ENCODE measurements at places on chromosomes 11 and 22.

DNA sequence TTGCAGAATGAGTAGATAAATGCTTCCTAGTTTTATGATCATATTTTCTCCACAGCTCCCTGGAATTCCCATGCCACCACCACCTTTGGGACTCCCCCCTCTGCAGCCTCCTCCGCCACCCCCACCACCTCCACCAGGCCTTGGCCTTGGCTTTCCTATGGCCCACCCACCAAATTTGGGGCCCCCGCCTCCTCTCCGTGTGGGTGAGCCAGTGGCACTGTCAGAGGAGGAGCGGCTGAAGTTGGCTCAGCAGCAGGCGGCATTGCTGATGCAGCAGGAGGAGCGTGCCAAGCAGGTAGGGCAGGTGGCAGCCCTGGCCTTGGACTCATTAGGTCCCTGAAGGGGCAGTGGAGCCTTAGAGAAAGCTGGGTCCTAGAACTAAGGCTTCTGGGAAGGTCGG is 2.9 kb downstream of the SF3B2 start:
- no peaks in the 10 kb centered on the region for H3K27me3 ChIP-seq
- H3K36me3 ChIP-seq: peaks cover 72% of the 10 kb centered on the region
- no peak overlapping the region for H3K4me3 ChIP-seq
- H3K4me1 ChIP-seq: peaks cover 3% of the 10 kb centered on the region
- H3K27ac ChIP-seq: no peak overlapping the region

DNA sequence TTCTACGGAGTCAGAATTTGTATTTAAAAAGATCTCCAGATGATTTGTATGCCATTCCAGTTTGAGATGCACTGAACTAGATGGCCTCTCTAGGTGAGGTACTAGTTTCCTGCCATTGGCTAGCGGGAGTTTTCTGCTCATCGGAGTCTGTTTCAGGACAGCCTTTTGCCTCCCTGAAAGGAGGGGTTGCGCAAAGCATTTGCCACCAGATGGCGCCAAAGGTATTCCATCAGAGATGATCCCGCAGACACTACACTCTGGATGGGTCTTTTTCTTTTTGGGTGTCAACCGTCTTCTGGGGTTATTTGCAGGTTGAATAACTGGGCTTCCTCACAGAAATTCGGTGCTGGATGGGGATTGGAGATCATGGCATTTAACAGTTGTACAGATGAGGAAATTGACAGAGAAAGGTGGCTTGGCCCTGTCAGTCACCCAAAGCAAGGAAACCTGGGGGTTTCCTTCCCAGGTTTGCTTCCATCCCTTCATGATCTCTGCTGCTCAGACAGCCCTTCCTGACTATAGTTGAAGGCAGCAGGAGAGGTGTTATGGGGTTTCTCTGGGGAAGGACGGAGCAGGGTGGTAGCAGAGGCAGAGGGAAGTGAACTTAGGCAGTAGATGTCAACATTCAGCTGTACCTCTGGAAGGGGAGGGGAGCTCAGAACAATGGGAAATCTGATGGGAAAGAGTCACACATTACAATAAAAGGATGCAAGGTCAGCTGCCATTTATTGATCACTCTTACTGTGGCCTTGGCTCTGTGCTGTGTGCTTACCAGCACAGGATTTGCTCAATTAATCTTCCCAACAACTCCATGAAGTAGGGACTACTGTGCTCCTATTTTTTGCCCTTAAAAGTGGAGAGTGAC is 81.6 kb downstream of the CCDC81 start:
- DNase-seq: peak; percentile 87
- no peaks in the 10 kb centered on the region for H3K27me3 ChIP-seq
- H3K27ac ChIP-seq: no peak overlapping the region
- no peaks in the 10 kb centered on the region for H3K4me1 ChIP-seq
- H3K4me3 ChIP-seq: no peak overlapping the region

DNA sequence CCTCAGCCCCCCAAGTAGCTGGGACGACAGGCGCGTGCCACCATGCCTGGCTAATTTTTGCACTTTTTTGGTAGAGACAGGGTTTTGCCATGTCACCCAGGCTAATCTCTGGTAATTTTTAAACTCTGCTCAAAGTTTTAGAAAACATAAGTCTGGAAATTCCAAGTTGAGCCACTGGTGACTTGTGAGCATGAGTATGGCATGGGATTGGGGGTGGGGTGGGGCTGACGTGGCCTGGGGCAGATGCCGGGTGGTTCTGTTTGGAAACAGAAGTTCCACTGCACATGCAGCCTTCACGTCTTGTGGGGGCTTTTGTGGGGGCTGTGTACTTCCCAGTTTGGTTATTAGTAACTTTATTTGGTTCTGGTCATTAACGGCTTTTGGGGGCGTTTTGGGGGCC is 67.3 kb downstream of the PTPRJ start:
- H3K27ac ChIP-seq: no peak overlapping the region
- no peaks in the 10 kb centered on the region for H3K27me3 ChIP-seq
- no peak overlapping the region for H3K4me3 ChIP-seq
- H3K36me3 ChIP-seq: no peaks in the 10 kb centered on the region

DNA sequence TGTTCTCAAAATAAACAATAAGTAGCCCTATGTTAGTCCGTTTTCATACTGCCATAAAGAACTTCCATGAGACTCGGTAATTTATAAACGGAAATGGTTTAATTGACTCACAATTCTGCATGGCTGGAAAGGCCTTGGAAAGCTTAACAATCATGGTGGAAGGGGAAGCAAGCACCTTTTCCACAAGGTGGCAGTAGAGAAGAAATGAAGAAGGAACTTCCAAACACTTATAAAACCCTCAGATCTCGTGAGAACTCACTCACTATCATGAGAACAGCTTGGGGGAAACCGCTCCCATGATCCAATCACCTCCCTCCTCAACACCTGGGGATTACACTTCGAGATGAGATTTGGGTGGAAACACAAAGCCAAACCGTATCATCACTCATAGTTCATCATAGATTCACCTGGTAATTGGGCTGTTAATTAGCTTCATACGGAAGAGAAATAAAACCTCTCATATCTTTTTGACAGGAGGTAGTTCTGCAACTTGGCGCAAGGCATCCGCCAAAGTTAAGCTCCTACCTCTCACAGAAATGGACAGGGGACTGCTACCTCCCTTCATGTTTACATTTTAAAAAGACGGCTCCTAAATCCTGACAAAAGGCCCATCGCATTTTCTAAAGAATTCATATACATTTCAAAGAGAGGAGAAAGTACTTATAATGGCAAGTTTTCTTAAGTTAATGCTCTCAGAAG is 49.0 kb downstream of the MUC15 start:
- peak; percentile 80 for DNase-seq
- H3K4me3 ChIP-seq: peak overlapping the region; percentile 80
- no peak overlapping the region for H3K27ac ChIP-seq

DNA sequence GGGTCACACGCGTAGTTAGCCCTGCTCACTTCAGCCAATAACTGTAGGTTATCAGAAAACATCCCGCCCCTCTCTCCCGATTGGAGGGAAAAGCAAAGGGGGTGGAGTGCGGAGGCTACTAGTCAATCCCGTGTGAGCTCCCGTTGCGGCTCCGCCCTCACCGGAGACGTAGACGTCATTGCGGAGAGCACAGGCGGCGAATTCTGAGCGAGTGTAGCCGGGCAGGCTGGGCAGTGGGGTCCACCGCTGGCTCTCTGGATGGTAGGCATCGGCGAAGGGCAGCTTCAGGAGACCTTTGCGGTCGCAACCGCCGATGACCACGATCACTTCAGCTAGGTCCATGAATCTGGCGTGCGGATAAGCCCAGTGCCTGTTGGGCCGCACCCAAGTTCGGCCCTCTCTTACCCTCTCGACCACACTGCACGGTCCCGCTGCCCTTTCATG is 4.7 kb downstream of the KLHL35 start:
- H3K36me3 ChIP-seq: peaks cover 8% of the 10 kb centered on the region
- H3K27ac ChIP-seq: no peak overlapping the region
- H3K27me3 ChIP-seq: peaks cover 40% of the 10 kb centered on the region
- peak; percentile 87 for DNase-seq

GRCh38 chr11:66886671-66887221 is 29.9 kb downstream of the LRFN4 start:
- H3K27ac ChIP-seq: no peak overlapping the region
- no peaks in the 10 kb centered on the region for H3K36me3 ChIP-seq
- no peak overlapping the region for H3K4me3 ChIP-seq
- H3K27me3 ChIP-seq: no peaks in the 10 kb centered on the region

DNA sequence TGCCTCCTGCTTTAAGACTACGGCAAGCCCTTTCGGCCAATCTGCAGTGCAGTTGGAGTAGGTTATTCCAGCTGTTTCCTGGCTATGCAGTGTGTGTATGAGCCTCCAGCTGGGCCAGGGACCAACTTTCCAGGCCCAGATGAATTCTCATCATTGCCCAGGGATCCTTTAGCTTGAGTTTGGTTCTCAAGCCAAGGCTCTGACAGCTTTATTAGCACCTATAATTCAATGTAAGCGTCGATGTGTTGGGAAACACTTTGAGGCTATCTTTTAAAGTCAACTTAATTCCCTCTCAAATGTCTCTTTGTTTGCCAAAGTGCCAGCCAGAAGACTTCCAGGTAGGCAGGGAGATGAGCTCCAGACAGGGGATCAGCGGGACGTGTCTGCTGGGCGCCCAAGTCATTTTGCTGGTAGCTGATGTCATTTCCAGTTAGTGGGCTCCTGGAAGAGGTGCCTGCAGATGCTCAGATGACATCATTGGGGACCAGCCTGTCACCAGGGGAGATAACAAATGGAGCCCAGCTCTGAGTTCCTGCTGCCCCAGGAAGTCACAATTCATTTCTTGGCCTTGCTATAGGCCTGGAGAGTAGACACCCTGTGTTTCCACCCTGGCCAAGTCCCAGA is 520.4 kb downstream of the SOX6 start:
- H3K4me3 ChIP-seq: no peak overlapping the region
- no peaks in the 10 kb centered on the region for H3K27me3 ChIP-seq
- no peak for DNase-seq
- no peaks in the 10 kb centered on the region for H3K36me3 ChIP-seq
- H3K4me1 ChIP-seq: no peaks in the 10 kb centered on the region

DNA sequence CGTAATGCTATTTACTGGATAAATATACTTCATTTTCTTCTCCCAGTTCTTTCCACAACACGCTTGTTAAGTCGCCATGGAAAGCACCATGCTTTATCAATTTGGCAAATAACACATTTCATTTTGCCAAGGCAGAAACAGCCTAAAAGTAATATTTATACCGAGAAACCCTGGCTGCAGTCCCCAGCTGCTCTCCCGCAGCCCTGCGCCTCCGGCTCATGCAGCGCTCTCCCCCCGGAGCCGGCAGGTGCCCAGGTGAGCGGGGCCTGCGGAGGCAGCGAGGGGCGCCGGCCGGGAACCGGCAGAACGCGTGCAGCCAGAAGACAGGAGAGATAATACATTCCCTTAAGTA is 681 bp upstream of the ARHGEF12 start:
- H3K36me3 ChIP-seq: no peaks in the 10 kb centered on the region
- peak overlapping the region; percentile 73 for H3K4me3 ChIP-seq
- no peak overlapping the region for H3K27ac ChIP-seq
- H3K4me1 ChIP-seq: 0 out of 2 replicates have a peak, but pooled peaks cover 3% of the 10 kb centered on the region
- H3K27me3 ChIP-seq: no peaks in the 10 kb centered on the region

- no peak for DNase-seq
- no peaks in the 10 kb centered on the region for H3K4me1 ChIP-seq
- H3K27me3 ChIP-seq: no peaks in the 10 kb centered on the region
- no peak overlapping the region for H3K27ac ChIP-seq
- H3K4me3 ChIP-seq: no peak overlapping the region
Measured at GRCh38 chr11:119483881-119484371, 61.0 kb upstream of the THY1 start.

DNA sequence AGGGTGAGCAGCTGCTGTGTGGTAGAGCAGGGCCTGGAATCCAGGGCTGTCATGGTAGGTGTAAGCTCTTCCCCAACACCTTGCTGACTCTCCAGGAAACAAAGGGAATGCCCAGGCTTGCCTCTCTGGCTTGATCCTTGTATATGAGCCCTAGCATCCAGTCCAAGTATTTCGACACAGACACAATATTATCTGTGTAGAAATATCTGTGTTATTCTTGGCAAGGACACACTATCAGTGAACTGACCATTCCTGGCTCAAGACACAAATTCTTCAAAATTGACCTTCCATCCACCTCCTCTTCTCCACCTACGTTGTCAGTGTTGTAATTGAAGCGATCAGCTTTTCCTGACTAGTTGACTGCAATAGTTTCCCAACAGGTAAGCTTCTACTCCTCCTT is 312.0 kb upstream of the NARS2 start:
- H3K4me3 ChIP-seq: no peak overlapping the region
- H3K27ac ChIP-seq: no peak overlapping the region
- no peaks in the 10 kb centered on the region for H3K36me3 ChIP-seq
- no peak for DNase-seq

DNA sequence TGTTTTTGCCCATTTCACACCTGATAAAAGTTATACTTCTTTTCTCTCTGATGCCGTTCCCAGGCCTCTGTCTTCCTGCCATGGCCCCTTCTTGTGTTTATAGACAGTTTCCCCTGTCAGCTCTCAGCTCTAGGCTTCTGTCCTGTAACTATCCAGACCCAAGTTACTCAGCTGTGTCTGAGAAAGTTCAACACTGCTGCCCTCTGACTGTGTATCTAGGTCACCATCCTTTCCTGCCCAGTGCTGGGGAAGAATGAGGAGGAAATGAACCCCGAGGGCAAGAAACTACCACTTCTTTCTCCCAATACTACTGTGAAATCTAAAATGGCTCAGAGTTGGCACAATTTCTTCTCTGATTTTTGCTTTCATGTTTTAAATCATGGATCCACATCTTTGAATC is 29.6 kb downstream of the SNX19 start:
- H3K27ac ChIP-seq: no peak overlapping the region
- H3K4me1 ChIP-seq: no peaks in the 10 kb centered on the region
- no peak for DNase-seq
- no peaks in the 10 kb centered on the region for H3K27me3 ChIP-seq

DNA sequence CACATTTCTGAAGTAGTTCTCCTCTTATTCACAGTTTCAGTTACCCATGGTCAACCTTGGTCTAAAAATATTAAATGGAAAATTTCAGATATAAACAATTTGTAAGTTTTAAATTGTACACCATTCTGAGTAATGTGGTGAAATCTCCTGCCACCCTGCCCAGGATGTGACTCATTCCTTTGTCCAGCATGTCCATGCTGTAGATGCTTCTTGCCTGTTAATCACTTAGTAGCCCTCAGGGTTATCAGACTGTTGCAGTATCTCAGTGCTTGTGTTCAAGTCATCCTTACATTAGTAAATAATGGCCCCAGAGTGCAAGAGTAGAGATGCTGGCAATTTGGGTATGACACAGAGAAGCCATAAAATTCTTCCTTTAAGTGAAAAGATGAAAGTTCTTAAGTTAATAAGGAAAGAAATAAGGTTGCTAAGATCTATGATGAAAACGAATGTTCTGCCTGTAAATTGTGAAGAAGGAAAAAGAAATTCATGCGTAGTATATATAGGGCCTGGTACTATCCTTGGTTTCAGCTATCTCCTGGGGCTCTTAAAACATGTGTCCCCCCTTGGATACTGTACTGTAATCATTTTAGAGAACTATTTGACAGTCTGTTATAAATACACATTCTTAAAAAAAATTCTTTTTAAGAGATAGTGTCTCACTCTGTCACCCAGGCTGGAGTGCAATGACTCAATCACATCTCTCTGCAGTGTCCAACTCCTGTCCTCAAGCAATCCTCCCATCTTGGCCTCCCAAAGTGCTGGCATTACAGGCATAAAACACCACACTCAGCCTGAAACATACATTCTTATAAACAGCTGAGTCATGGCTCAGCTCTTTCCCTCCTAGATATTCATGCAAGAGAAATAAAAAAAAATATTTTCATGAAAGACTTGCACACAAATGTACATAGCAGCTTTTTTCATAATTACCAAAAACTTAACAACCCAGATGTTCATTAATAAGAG is 31.3 kb downstream of the MTNR1B start:
- H3K27ac ChIP-seq: no peak overlapping the region
- no peaks in the 10 kb centered on the region for H3K4me1 ChIP-seq
- no peak overlapping the region for H3K4me3 ChIP-seq
- H3K36me3 ChIP-seq: no peaks in the 10 kb centered on the region
- no peaks in the 10 kb centered on the region for H3K27me3 ChIP-seq
- DNase-seq: no peak

All from H9 (cell line).